ENCODE measurements at places on chromosomes 2 and 18.

GRCh38 chr2:17749753-17750438 lies 3.7 kb downstream of the SMC6 start:
- DNase-seq: no peak

DNA sequence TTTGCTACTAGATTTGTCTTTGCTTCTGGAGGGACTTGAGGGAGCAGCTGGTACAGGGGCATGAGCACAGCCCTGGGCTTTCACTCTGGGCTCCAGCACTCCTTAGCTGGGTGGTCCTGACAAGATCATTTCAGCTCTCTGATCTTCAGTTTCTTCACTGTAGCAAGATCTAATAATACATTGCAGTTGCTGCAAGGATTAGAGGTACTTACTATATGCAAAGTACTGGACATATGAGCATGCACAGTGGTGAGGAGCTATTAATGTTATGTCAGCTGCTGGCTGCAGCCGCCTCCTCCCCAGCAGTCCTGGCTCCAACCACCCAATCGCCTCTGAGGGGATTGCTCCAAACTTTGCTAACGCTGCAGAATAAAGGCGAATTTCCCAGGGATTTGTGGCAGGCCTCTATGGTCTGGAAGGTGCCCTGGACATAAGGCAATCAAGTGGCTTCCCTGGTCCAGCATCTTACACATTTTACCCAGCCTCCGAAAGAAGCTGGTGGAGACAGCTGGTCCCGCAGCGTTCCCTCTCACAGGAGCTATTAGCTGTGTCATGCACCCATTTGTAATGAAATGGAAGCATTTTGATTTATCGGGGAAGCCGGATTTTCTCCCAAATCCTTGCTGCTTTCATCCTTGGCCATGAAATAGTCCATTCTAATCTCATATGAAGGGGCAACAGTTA lies 96.7 kb downstream of the RHOB start:
- no peak for DNase-seq

DNA sequence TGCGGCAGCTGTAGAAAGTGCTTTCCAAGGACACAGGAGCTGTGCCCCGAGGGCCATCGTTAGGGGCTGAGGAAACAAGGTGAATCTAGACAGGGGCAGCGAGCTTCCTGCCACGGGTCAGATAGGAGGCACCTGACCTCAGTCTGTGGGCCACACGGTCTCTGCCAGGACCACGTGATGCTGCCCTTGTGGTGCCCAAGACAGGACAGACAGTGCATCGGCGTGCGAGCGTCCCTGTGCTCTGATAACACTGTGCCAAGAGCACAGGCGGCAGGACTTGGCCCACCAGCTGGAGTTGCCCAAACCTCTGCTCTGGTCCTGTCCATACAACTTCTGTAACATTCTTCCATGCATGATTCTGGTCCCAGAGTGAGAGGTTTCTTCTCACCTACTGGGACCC lies 225.4 kb downstream of the TWIST2 start:
- no peak for DNase-seq

DNA sequence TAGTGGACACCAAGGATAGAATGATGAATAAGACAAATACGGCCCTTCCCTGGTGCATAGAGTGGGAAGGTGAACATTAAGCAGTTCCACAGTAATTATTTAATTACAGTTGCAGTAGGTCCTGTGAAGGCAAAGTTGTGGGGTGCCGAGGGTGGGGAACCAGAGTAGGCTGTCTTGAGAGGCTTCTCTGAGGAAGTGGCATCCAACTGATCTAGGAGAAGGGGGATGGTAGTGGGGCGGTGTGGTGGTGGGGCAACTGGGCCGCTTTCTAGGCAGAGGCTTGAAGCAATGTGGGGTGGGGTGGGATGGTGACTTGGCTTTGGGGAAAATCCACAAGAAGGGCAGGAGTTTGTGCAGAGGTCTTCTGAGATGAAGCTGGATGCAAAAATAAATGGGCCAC lies 11.7 kb downstream of the ACSL3 start:
- DNase-seq: no peak

DNA sequence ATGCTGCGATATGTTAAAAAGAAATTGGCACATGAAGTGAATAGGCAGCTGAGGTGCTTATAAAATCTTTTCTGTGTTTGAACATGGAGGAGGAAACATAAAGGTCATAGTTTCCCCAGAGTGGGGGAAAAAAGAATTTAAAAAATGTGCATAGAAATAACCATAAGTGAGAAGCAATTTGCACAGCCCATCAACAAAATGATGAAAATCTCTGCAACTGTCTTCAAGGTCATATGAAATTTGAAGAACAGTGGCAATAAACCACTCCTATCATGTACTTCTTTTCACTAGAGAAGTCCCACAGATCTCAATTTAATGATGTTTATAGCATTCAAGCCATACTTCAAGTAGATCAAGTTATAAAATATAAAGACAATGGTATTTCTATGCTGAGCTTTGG lies 46.7 kb upstream of the ZNF804A start:
- DNase-seq: no peak

- DNase-seq: no peak
Measured at GRCh38 chr18:13565228-13565627, 161.1 kb downstream of the FAM210A start.

- no peak for DNase-seq
Measured at GRCh38 chr18:74311000-74311399, 4.6 kb upstream of the C18orf63 start.

- no peak for DNase-seq
Measured at GRCh38 chr2:102841107-102841840, 79.4 kb downstream of the TMEM182 start.

DNA sequence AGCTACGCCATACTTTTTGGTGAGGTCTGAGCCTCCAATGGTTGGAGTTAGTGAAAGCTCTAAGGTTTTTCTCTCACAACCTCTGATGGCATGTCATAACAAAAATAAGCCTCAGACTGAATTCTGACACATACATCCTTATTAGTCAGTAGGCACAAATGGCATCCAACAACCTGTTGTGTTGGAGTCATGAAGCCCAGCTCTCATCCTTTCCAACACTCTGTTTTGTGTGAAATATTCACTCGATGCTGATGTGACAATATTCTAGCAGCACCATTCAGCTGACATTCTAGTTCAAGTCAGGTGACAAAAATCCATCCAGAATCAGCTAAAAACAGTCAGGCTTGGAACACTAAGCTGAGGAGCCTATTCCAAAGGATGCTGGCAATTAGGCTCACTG lies 603.2 kb upstream of the ID2 start:
- DNase-seq: no peak

- DNase-seq: no peak
Measured at GRCh38 chr18:79918615-79919011, 32.8 kb downstream of the SLC66A2 start.

- DNase-seq: no peak
Measured at GRCh38 chr18:8036551-8036950, 469.4 kb downstream of the PTPRM start.

DNA sequence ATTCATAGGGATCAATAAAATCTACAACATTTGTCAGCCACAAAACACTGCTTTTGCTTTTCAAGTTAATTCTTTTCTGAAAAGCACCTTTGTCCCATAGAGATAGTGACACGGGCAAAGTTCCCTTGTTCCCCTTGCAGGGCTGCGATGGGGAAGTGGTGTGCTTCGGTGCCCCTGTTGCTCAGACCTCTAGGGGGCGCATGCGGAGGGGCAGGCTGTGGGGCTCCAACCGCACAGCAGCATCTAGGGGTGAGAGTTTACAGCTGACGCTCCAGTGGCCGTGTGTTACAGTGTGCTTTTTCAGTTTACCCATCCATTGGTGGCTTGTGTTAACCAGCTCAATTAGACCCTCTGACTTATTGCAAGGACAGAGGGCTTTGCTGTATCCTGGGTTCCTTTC lies 1432.2 kb upstream of the ACVR2A start:
- no peak for DNase-seq

DNA sequence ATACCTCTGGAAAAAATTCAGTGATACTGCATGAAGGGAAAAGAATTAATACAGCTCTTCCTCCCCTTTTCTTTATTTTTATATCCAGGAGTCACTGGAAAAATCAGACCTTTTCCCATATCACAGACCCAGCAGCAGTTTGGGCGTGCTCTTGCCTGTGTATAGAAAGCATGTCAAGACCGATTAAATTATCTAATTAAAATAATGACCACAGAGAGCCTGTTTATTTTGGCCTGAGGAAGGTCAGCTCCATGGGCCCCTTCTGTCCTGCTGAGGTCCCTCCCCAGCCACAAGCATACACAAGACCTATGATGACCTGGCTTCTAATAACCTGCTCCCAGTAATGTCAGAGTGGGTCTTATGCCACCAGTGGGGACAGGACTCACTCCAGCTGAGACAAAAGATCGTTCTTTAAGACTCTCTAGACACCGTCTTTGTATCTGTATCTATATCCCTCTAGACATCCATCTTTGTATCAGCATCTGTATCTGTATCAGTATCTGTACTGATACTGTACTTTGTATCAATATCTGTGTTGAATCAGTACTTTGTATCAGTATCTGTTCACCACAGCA lies 147.8 kb downstream of the VAPA start:
- DNase-seq: no peak

DNA sequence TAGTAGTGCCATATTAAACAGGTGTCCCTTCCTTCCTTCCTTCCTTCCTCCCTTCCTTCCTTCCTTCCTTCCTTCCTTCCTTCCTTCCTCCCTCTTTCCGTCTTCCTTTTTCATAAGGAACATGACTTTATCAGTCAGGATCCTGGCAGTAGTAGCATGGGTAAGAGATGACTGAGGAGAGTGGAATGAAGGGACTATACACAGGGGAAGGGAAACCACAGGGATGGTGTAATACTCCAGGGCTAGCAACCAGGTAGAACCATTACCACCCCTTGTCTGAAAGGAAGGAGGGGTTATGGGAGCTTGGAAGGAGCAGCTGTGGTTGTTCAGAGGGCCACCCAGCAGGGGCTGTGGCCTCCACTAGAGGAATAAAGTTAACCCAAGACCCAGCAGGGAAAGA lies 23.2 kb upstream of the KDM3A start:
- no peak for DNase-seq

DNA sequence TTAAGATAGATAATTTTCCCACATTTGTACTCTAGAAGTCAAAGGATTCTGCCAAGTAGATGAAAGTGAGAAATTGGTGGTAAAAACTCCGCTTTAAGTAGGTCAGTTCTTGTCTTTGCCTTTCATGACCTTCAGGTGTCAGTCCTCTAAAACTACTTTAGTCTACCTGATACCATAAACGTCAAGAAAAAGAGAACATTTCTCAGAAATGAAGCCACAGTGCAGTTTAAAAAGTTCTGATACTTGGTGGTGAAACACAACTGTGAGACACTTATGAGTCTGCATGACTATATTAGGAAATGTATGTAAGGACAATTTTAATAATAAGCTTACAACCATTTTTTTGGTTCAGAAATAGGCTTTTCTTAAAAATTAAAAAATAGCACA lies 583.3 kb downstream of the SATB2 start:
- DNase-seq: no peak

- no peak for DNase-seq
Measured at GRCh38 chr2:181742922-181743722, 62.8 kb upstream of the NEUROD1 start.

Measured in activated T-helper 1 cell treated with Interleukin-2 at 50 U/mL for 16 hours (primary cell).